Stimulated activated CD8-positive, alpha-beta memory T cell treated with anti-CD3 and anti-CD28 coated beads, Interleukin-7, amount 100 ng/mL, for 48 hours (primary cell): ENCODE measurements at places on chromosomes 5 and 9.

GRCh38 chr9:126614455-126615244, 922 bp downstream of the LMX1B start:
- no peak for DNase-seq

- DNase-seq: no peak
Observed at GRCh38 chr5:55966284-55966683, 28.5 kb downstream of the IL6ST start.

DNA sequence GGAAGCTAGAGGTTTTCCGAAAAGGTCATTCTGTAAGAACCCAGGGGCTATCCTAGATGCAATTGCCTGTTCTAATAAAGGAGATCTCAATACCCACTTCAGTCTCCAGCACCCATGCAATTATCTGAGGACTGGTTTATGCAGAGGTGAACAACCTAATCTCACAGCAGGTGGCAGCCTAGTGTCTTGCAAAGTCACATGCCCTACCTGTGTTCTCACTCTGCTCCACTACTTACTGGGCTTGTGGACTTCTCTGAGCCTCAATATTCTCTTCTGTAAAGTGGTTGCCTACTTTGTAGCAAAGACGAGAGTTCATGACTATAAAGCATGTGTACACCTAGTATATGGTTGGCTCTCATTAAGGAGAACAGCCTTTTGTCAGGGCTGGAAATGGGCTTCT, 21.0 kb upstream of the ALDH1B1 start:
- no peak for DNase-seq

GRCh38 chr5:80618438-80618837, 36.0 kb upstream of the MSH3 start:
- no peak for DNase-seq

GRCh38 chr5:88824892-88825583, 57.9 kb downstream of the MEF2C start:
- no peak for DNase-seq

GRCh38 chr5:43161244-43161643, 30.8 kb upstream of the NIM1K start:
- DNase-seq: no peak

DNA sequence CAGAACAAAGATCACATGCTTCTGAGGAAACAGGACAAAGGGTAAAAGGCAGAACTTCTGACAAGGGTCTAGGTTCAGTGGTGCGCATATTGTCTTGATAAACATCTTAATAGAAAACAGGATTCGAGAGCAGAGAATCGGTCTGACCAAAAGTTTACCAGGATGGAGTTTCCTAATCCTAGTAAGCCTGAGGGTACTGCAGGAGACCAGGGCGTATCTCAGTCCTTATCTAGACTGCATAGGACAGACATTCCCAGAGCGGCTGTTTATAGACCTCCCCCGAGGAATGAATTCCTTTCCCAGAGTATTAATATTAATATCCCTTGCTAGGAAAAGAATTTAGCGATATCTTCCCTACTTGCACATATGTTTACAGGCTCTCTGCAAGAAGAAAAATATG, 32.4 kb upstream of the TNFSF8 start:
- DNase-seq: no peak
